ENCODE measurements at places on chromosomes 1 and 21.

GRCh38 chr1:113452921-113453770 is 62.8 kb downstream of the MAGI3 start:
- DNase-seq, result peak; percentile 25

DNA sequence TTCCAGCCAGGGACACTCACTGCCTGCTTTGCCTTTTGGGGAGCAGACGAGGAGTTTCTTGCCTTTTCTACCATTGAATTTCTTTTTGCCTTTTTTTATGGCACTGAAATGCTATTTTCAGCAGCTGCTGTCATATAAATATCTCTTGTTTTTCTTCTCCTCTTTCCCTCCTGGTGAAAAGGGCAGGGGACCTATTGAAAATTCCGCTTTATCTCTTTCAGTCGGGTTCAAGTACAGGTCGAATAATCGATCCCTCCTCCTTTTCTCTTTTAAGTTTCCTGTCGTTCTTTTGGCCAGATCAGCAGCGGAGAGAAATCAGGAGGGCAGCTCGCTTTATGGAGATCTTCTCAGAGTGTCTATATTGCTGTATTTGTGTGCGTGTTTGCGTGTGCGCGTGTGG is 67.4 kb upstream of the CASZ1 start:
- DNase-seq, result no peak

DNA sequence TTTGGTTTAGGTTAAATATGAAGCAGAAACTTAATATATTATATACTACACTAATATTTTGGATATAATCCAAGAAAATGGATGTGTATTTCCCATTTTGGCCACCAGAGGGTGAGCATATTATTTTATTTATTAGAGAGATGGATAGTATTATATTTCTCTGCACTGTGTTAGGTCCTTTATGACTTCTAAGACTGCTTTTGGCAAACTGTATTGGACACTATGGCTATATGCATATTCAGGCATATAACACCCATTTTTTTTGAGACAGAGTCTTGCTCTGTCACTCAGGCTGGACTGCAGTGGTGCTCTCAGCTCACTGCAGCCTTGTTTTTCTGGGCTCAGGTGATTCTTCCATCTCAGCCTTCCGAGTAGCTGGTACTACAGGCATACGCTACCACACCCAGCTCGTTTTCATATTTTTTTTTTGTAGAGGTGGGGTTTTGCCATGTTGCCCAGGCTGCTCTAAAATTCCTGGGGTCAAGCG is 17.8 kb upstream of the PGM1 start:
- no peak for DNase-seq

GRCh38 chr1:110155878-110156522 is 5.7 kb downstream of the SLC6A17 start:
- DNase-seq, result peak; percentile 25

GRCh38 chr1:44134071-44134920 is 7.1 kb downstream of the KLF18 start:
- no peak for DNase-seq

GRCh38 chr1:199301472-199302217 is 662.8 kb downstream of the PTPRC start:
- DNase-seq, result no peak

GRCh38 chr1:200053646-200054045 is 26.1 kb downstream of the NR5A2 start:
- DNase-seq, result no peak

DNA sequence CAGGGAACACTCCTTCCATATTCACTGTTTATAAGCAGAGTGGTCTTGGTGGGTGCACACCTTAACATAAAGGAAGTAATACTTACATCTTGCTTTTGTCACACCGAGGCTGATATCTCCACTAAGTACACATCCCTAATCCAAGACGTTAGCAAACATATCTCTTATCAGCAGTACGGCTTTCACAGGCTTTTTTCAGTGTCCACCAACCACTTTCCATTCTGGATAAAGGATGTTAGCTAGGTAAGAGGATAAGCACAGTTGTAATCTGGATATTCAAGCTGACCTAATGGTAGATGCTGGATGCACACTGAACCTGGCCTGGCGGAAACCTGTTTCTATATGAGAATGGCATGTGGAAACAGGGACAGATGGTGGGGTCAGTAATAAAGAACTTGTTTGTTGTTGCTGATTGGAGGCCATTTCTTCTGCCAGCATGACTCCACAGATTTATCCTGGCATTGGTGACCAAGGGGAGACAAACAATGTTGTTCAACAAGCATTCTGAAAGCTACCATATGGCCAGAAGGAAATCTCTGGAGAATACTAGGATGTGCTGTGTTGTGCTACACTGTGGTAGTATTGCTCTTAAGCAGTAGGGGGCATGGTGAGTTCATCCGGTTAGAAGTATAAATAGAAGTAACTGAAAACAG is 416.4 kb downstream of the PTBP2 start:
- DNase-seq, result peak; percentile 55

GRCh38 chr21:27564684-27565301 is 597.9 kb upstream of the ADAMTS5 start:
- no peak for DNase-seq

- DNase-seq, result no peak
Observed at GRCh38 chr21:25464275-25464674, 143.0 kb downstream of the MRPL39 start.

GRCh38 chr1:247421074-247421473 is 5.1 kb downstream of the NLRP3 start:
- DNase-seq, result no peak

DNA sequence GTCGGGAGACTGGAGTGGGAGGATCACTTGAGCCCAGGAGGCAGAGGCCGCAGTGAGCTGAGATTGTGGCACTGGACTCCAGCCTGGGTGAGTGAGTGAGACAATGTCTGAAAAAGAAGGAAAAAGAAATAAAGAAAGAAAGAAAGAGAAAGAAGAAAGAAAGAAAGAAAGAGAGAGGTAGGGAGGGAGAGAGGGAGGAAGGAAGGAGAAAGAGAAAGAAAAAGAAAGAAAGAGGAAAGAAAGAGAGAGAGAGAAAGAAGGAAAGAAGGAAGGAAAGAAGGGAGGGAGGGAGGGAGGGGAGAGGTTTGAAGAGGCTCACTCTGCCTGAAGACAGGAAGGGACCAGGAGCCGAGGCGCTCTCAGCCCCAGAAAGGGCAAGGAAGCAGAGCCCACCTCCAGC is 4.8 kb upstream of the TCP10L start:
- DNase-seq, result no peak

- DNase-seq, result no peak
Observed at GRCh38 chr1:82045221-82045620, 244.5 kb downstream of the ADGRL2 start.

- no peak for DNase-seq
Observed at GRCh38 chr1:92326681-92327080, 27.8 kb downstream of the RPAP2 start.

GRCh38 chr1:119713749-119714456 is 2.2 kb downstream of the PHGDH start:
- no peak for DNase-seq

DNA sequence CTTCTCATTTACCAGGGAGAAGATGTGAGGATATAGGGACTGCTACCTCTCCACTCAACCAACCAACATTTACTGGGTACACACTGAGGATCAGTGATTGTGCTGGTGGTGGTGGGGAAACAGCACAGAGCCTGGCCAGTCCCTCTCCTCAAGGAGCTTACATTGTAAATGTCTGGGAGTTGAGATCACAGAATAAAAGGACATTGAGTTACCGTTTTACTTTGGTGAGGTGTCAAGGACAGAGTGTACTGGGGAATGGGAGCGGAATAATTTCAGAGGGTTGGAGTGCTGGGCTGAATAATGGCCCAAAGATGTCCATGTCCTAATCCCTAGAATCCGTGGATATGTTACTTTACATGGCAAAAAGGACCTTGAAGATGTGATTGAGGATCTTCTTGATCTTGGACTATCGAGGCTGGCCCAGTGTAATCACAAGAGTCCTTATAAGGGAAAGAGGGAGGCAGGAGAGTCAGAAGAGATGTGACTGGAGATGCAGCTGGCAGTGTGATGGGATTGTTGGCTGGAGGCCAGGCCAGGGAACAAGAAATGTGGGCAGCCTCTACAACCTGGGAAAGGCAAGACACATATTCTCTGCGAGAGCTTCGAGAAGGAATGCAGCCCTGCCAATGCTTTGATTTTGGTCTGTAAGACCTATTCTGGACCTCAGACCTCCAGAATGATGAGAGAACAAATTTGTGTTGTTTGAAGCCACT is 26.6 kb upstream of the RWDD3 start:
- DNase-seq, result no peak

GRCh38 chr1:179857009-179857408 is 20.6 kb downstream of the TOR1AIP2 start:
- DNase-seq, result no peak

DNA sequence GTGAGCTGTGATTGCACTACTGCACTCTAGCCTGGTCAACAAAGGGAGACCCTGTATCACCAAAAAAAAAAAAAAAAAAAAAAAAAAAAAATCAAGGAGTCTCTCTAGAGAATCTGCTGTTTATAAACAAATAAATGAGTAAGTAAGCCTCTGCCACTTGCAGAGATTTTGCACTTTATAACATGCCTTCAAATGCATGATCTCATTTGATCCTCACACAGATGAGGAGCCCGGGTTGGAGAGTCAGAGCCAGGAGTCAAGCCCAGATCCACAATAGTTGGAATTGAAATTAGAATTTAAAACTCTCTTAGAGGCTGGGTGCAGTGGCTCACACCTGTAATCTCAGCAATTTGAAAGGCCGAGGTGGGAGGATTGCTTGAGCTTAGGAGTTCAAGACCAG is 4.0 kb downstream of the PRELP start:
- no peak for DNase-seq
